ENCODE measurements at places on chromosomes 12 and 14.

DNA sequence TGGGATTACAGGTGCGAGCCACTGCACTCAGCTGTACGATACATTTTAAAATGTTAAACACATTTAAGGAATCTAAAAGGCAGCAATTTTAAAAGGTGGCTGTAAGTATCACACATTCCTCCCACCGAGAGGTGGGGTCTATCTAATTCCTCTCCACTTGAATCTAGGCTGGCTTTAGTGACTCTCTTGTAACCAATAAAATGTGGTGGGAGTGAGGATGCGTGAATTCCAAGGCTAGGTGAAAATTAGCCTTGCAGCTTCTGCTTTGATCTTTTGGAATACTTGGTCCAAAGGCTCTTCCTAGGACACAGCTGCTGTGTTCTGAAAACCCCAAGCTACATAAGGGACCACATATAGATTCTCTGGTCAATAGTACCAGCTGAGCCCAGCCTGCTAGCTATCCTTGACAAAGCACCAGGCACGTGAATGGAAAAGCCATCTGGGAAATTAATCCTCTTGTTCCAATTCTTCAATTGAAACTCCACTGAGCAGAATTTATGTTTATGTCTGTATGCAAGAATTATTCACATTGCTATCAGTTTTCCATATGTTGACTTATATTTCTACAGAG lies 8.8 kb upstream of the GPRC5D start:
- DNase-seq, result no peak

GRCh38 chr12:77940011-77940423 lies 109.3 kb downstream of the NAV3 start:
- no peak for DNase-seq

DNA sequence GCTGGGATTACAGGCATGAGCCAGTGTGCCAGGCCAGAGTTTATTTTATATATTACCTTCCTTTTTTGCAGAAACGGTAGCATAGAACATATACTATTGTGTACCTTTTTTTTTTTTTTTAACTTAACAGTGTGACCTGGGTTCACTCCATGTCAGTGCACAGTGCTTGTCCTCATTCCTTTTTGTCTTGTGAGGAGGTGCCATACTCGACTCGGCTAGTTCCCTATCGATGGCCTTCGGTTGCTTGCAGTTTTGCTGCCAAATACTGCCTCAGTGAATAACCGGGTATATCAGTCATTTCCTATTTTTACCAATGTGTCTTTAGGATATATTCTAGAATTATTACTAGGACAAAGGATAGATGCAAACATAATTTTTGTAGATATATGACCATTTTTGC lies 36.8 kb downstream of the ZNF664 start:
- no peak for DNase-seq

- DNase-seq, result no peak
These were observed 140.0 kb downstream of the DAD1 start for GRCh38 chr14:22448905-22449599.

- DNase-seq, result no peak
These were observed 22.2 kb downstream of the COX8C start for GRCh38 chr14:93368996-93369712.

- no peak for DNase-seq
These were observed 7.6 kb downstream of the GCH1 start for GRCh38 chr14:54894995-54895394.

DNA sequence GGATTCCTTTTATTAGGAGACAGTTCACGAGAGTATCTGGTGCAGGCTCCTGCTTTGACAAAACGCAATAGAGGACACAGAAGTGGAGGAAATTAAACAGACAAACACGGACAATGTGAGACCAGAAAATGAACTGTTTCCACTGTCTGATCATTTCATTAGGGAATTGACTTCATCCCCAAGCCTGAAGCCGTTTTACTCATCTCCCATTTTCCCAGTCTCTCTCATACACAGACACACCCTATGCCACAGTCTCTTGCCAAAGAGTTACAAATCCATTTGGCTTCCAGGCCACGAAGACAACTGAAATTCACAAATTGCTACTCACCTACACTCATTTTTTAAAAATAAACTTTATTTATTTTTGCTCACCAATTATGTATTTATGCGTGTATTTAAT lies 1087.8 kb upstream of the TMEM132C start:
- DNase-seq, result no peak

- no peak for DNase-seq
These were observed 621.9 kb upstream of the TBX3 start for GRCh38 chr12:115305867-115306266.

DNA sequence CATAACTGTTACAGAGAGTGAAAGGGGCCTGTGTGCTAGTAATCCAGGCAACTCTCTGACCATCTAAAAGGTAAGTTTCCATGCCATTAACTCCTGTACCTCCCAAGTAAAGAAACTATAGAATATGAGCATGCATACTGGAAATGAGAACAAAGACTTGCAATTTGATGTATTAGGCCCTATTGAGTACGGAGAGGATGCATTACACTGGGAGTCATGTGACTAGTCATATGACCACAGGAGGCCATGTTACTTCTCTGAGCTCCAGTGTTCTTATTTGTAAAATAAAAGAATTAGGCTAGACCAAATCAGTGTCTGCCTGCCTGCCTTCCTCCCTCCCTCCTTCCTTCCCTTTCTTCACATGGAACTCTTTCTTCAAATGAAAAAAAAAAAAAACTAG lies 440.1 kb upstream of the CCDC196 start:
- no peak for DNase-seq

DNA sequence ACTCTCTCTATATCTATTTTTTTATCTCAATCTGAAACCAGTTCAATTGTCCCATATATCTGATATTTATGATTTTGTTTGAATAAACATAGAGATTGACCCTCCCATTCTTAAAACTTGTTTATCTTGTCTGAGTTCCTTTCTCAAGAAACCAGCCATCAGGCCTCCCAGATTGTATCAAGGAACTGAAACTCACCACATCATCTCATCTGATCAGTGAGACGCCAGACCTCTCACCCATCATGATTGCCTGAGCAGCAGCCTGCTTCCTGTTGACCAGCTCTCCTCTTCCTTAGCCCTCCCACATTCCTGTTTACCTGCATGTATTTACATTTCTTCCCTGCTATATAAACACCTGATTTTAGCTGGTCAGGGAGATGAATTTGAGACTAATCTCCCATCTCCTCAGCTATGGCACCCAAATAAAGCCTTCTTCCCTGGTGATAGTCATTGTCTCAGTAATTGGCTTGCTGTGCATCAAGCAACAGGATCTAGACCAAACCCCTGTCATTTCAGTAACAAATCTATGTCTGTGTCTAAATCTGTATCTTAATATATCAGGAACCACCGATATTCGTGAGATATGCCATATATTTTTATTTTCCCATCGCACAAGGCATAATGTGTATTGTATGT lies 323.6 kb downstream of the TMTC2 start:
- no peak for DNase-seq

DNA sequence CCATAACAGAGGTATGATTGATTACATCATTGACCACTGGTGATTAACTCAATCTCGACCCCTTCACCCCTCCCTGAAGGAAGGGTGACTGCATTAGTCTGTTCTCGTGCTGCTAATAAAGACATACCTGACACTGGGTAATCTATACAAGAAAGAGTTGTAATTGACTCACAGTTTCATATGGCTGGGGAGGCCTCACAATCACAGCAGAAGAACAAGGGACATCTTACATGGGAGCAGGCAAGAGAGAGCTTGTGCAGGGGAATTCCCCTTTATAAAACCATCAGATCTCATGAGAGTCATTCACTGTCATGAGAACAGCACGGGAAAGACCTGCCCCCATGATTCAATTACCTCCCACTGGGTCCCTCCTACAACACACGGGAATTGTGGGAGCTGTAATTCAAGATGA lies 55.9 kb upstream of the TMCC3 start:
- no peak for DNase-seq

- no peak for DNase-seq
These were observed 1272.6 kb downstream of the AACS start for GRCh38 chr12:126337556-126338441.

DNA sequence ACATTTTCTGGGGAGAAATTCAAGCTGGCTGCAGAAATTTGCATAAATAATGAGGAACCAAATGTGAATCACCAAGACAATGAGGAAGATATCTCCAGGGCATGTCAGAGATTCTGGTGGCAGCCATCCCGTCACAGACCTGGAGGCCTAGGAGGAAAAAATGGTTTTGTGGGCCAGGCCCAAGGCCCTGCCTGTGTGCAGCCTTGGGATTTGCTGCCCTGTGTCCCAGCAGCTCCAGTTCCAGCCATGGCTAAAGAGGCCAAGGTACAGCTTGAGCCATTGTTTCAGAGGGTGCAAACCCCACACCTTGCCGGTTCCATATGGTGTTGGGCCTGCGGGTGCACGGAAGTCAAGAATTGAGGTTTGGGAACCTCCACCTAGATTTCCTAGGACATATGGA lies 147.5 kb downstream of the ADCK1 start:
- no peak for DNase-seq

GRCh38 chr14:100865682-100866591 lies 37.6 kb downstream of the RTL1 start:
- no peak for DNase-seq

DNA sequence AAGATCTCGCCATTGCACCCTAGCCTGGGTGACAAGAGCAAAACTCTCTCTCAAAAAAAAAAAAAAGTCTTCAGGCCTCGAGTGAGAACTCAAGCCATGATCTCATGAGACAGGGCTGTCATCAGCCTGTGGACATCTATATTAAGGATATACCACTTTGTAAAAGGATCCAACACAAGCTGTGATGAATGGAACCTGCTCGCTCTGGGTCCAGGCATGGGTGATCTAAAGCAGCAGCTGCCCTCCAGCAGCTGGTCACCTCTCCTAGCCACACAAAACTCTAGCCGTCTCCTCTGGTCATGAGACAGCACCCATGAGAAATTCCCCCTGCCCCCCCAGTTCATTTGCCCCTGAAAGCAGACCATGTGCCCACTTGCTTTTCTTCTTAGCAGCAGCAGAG lies 19.1 kb upstream of the DGLUCY start:
- DNase-seq, result no peak
